ENCODE measurements at places on chromosomes 7 and 10.
A peak's percentile ranks its signal among the peaks of the same experiment; 100 is the strongest.

DNA sequence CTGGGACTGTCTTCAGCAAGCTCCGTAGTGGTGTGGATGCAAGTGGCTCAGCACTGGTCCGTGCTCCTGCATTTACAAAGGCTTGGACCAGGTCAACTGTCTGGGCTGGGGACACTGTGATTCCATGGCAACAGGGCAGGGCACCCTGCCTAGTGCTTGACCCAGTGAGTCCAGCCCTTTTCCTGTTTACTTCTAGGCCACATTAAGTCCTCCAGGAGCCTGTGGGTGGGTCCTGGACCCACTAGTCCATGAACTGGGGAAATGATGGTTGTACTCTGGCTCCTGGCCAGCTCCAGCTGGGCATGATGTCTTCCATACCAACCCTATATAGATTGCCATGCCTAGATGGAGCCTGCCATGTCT is 152.0 kb downstream of the RPS24 start:
- no peak for DNase-seq

- no peak for DNase-seq
These were observed 51.8 kb downstream of the GSDME start for GRCh38 chr7:24705461-24705954.

DNA sequence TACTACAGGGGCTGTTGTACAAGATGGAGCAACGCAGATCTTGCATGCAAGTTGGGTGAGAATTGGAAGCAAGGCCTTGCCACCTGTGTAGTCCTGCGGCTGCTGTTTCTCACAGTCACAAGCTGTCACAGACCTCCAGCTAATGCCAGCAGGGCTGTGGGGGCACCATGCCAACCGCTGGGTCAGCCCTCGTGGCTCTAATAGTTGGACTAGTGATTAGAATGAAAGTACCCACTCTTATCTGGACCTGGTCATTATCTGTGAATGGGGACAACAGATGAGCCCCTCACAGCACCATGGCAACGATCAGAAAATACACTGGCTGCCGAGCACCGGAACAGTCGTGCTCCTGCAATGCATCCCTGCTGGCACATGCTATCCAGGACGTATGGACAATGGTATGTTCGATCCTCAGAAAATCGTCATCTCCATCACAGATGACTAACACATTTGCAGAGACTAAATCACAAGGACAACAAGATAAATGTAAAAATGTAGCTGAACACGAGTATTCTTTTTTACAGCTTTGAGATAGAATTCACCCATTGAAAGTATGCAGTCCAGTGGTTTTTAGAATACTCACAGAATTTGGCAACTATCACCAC is 80.4 kb upstream of the CALN1 start:
- no peak for DNase-seq

DNA sequence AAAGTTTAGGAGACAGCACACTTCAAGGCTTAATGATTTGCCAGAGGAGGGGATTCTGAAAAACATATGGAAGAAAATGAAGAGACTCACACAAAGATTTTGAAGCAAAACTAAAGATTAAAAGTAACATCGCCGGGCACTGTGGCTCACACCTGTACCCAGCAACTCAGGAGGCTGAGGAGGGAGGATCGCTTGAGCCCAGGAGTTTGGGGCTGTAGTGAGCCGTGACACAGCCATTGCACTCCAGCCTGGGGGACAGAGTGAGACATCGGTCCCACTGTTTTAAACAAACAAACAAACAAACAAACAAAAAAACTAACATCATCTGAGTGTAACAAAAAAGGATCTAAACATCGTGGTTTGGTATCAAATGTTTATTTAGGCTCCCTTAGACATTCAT is 33.7 kb upstream of the DAGLB start:
- DNase-seq, result no peak

- no peak for DNase-seq
These were observed 21.5 kb upstream of the INPP5A start for GRCh38 chr10:132515811-132516726.

- DNase-seq, result no peak
These were observed 20.9 kb downstream of the FAM24A start for GRCh38 chr10:122931088-122931906.

DNA sequence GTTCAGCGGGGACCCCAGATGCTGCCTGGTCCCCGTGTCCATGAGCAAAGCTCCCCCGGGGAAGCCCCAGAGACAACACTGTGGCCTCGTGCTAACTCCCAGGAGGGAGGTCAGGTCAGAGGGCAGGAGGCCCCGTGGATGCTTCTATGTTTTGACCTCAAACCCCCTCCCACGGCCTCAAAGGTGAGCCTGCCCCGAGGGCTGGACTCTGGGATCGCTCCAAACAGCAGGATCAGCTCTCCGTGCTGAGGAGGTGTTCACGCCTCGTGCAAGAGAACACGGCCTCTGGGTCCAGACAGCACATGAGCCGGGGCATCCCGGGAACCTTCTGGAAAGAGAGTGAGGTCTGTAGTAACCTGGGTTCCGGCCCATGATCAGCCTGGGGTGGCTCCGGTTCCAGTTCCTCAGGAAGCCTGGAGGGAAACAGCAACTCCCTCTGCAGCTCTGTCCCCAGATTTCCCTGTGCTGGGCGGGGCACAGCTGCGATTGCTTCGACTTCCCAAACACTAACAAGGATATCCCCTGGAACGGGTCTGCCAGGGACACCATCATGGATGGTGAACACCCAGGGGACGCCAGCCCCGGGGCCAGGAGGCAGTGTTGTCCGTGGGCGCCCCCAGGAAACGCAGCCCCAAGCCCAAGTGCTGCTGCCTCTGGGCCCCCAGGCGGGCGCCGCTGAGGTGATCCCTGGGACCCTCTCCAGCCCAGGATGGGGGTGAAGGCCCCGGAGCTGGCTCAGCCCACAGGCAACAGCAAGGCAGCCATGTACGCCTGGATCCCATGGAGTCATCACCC is 18.0 kb upstream of the INPP5A start:
- no peak for DNase-seq

- DNase-seq, result no peak
These were observed 6.3 kb upstream of the KCNMA1 start for GRCh38 chr10:77643795-77644468.

DNA sequence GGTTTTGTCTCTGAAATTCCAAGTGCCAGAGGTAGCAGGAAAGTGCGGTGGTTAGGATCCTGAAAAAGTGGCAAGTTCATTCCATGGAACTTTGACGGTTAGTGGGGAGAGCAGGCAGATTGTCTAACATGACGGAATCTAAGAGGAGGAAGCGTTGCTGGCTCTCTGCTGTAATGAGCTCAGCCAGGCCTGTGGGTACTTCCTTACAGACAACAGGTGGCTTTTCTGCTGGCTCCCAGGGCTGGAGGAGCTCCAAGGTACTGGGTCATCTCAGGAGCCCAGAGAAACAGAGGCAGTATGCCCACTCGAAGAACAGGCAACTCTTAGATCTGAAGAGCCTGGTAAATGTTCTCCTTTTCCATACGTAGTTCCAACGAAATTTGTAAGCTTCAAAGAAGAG is 3.1 kb upstream of the AIFM2 start:
- no peak for DNase-seq

GRCh38 chr7:2688409-2689342 is 674 bp downstream of the AMZ1 start:
- DNase-seq, result no peak

DNA sequence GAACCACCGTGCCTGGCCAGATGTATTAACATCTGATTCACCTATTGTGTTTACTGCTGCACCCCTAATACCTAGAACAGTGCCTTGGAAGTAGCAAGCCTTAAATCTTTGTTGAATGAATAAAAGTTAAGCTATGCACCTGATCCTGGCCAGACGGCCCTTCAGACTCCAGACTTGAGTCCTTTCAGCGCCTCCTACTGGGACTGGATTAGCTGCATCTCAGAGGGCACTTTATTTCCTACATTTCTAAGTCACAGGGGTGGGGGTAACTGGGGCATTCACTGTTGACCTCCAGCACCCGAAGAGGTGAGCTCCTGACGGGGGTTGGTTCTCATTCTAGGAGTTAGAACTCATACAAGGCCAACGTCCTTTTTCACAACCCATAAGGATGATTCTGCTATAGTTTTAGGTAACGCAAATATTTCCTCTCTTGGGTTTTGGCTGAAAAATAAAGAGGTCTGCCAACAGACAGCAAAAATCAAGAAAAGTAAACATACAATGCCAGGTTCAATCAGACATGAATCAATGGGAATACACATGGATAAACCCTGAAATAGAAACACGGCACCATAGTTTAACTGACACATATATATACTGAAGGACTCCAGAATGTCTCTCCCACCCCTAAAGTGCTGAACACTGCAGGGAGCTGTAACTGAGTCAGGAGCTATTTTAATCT is 48.0 kb upstream of the DLG5 start:
- DNase-seq, result no peak

DNA sequence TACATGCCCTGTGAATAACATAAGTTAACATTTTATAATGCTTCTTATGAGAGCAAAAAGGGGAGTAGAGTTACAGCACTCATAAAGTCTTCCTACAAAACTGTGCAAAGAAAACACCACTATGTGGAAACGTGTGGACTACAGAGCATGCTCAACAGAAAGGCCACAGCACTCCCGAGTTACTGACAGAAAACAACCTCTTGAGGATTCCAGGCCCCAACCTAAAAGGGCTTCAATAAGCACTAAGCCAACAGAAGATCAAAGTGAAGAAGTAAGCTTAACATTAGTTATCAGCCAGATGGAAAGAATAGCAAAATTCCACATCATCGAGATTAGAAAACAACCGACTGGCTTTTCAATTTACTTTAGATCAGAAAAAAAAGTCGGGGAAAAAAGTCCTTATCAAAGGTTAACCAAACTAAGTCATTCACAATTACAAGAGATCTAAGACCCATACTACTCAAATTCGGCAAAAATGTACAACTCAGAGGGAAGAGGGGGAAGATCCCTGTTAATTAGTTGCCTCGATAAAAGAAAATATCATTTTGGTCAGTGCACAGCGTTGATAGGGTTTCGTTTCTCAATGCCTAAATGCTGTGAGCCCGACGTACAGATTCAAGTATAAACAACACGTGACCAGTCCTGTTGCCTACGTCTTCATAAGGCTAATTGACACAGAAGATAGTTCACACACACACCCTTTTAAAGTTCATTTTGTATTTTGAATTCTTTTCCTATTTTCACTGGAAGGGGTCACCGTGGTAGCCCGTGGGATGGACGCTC is 1.4 kb downstream of the KBTBD2 start:
- DNase-seq, result peak; percentile 26

DNA sequence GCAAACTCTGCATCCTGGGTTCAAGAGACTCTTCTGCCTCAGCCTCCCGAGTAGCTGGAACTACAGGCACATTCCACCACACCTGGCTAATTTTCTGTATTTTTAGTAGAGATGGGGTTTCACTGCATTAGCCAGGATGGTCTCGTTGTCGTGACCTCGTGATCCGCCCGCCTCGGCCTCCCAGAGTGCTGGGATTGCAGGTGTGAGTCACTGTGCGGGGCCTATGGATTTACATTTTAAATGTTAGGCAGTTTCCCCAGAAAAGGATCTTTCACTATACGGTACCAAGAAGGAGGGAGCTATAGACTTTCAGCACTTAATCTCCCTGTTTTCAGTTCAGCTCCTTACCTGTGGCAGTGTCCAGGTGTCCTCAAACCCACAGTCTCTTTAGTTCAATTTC is 50.8 kb downstream of the SIRT1 start:
- no peak for DNase-seq

DNA sequence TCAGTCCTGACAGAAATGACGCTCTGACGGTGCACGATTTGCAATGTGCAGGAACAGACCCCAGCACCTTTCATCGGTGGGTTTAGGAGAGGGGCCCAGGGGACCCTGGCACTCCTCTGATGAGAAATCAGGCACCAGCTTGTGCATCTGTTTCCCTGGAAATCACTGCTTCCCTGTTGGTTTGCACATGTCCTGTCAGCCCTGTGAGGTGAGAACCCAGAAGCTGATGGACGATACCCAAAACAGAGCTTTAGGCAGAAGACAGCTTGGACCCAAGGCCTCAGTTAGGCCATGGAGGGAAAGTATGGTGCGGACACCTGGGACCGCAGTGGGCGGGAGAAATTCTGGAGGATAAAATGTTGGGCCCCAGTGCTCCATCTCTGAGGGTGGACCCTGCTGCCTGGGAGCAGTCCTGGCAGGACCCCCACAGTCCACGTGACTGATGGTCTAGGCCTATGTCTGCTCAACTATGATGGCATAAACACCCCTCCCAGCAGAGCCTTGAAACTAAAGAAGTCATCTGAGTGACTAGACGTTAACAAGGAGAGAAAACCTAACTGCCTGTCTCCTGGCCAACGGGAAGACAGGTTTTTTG is 242.8 kb downstream of the PTPRN2 start:
- no peak for DNase-seq

DNA sequence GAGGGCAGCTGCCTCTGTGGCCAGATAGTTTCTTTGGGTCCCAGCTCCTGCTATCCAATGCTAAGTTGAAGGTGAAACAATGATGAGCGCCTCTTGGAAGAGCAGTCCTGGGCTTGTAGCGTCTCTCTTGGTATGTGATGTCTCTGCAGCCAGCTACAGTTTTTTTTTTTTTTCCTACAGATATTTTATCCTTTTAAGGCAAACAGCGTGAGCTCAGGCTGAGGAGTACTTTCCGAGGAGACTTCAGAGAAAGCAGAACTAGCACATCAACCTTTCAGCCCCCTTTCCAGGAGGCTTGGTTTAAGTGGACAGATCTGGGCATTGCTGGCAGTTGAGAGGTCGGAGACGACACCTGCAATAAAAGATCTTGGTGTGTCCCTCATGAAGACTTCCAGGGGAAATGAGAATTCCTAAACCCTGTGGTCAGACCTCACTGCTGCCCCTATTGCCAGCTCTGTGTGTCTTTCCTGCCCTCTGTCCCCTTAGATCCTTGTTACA is 9.1 kb downstream of the PRKG1 start:
- DNase-seq, result no peak
